ENCODE measurements at places on chromosomes 16 and 17.

GRCh38 chr17:62678214-62678919 is 50.9 kb downstream of the MRC2 start:
- DNase-seq: no peak

GRCh38 chr16:75746359-75746758 is 20.1 kb upstream of the CPHXL start:
- DNase-seq: no peak

DNA sequence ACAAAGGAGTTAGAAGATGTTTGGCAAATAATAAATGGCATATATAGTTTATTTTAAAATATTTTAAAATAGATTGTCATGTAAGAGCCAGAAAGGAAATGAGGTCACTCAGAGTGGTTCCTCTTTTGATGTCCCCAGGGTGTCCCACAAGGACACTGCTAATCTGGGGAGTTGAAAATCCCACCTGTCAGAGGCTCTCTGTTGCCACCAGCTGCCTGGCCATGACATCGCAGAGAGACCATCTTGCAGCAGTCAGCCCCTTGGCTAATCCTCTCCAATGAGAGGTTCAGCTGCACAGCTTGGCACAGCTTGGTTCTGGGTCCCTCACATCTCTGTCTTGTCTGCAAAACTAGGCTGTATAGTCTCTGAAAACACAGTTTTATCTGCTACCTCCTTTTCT is 11.0 kb upstream of the RBFOX1 start:
- no peak for DNase-seq

- no peak for DNase-seq
These were observed 14.3 kb downstream of the HBQ1 start for GRCh38 chr16:194516-194915.

DNA sequence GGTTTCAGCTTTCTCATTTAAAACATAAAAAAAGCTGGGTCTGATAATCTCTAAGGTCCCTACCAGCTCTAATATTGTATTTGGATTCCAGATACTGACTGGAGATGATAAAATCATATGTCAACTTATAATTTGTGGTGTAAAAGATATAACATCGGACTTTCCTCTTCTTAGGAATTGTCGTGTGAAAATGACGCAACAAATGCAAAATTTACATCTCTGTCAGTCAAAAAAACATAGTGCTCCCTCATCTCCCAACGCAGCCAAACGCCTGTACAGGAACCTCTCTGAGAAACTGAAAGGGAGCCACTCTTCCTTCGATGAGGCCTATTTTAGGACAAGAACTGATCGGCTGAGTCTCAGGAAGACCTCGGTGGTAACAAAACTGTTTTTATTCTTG is 197.3 kb downstream of the ANKFN1 start:
- no peak for DNase-seq

DNA sequence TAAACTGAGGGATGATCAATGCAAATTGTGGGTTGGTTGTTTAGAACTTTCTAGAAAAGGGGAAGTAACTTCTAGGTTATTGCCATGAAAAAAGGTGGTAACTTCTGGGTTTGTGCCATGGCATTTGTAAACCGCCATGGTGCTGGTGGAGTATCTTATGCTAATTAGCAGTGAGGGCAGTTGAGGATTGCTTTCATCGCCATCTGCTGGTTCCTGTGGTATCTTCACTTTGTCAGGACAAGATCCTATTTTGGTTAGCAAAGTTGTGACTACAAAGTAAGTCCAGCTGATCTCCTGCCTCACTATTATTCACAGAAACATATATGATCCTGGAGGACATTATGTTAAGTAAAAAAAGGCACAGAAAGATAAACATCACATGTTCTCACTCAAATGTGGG is 1332.3 kb downstream of the CDH11 start:
- DNase-seq: no peak

DNA sequence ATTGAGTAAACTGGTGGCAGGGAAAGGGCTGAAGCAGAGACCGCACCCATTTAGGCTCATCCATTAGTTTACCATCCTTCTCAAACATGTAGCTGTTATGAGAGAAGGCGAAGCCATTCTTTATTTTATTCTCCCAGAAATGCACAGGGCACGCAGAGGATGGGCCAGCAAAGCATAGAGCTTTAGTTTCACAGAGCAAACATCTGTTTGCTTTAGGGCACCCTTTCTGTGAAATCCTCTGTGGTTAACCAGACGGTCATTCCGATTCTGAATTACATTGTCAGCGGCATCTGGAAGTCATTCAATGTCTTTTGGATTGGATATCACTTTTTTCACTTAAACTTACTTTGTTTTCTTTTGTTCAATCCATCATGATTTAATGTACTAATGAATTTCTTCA is 96.0 kb downstream of the TOX3 start:
- DNase-seq: no peak

DNA sequence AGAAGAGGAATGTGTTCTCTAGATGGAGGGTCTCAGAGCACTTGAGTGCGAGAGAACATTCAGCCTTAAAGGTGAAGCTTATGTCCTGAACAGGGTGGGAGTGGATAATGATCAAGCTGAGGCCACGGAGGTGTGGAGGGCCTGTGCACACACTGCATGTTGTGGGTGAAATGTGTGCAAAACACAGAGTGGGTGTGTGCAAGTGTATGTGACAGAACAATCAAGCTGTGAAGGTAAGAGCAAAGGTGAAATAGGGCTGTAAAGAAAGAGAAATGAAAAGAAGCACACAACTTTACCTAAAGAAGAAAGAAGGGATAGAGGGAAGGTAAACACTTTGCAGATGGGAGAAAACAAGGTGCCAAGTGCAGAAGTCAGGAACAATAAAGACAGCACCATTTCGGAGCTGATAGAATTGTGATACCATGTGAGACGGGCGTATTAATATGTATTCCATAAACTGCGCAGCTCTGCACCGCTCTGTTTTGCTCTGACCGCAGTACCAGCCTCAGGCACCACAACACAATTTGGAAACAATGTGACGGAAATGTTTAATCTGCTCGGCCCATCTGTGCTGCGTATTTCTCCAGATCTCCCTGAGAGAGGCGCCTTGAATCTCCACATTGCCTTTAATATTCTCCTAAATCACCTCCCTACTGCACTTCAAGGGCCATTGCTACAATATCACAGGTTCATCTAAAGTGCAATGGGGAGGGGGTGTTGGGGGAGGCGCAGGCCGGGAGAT is 40.6 kb downstream of the SNX11 start:
- DNase-seq: no peak

GRCh38 chr16:80092681-80093080 is 448.1 kb upstream of the DYNLRB2 start:
- no peak for DNase-seq
